Osteoblast (primary cell): ENCODE measurements at places on chromosomes 13 and 19.
A peak's percentile ranks its signal among the peaks of the same experiment; 100 is the strongest.

DNA sequence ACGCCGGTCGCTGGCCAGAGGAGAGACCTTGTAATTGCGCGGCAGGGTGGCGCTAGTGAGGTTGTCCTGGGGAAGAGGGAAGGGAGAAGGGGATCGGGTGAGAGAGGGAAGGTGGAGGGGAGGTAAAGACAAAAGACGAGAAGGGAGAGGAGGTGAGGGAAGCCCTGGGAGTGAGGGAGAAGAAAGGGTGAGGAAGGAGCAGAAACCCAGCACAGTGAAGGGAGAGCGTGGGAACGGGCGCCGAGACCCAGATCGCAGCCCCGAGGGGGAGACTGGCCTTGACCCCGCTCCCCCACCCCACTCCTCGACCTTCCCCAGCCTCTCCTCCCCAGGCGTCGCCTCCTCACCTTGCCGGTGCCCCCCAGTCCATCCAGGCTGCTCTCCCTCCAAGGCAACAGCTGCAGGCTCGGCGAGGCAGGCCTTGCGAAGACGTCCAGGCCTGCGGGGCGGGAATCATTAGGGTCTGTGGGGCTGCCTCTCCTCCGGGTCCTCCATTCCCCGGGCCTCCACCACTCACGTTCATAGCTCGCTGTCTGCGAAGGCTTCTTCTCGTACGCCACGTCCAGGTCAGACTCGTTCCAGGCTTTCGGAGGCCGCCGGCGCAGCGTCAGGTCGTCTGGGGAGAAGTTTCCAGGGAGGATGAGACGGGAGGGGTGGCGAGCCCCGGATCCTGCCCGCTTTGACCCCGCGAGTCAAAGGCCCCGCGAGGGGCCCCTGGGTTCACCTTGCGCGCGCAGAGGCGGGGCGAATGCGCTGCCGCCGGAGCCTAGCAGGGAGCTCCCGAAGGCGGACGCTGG lies 8.8 kb downstream of the PPP1R13L start:
- no peaks in the 10 kb centered on the region for H3K36me3 ChIP-seq
- H3K4me3 ChIP-seq: no peak overlapping the region
- H3K27ac ChIP-seq: no peak overlapping the region
- no peaks in the 10 kb centered on the region for H3K27me3 ChIP-seq
- H3K4me1 ChIP-seq: no peaks in the 10 kb centered on the region

GRCh38 chr13:62014299-62014698 lies 598.6 kb upstream of the PCDH20 start:
- no peaks in the 10 kb centered on the region for H3K4me1 ChIP-seq
- no peaks in the 10 kb centered on the region for H3K36me3 ChIP-seq
- DNase-seq: no peak
- H3K27me3 ChIP-seq: no peaks in the 10 kb centered on the region
- no peak overlapping the region for H3K4me3 ChIP-seq

GRCh38 chr19:33390101-33390907 lies 16.8 kb downstream of the CEBPG start:
- H3K27ac ChIP-seq: no peak overlapping the region
- DNase-seq: peak; percentile 86
- H3K4me3 ChIP-seq: no peak overlapping the region
- H3K27me3 ChIP-seq: no peaks in the 10 kb centered on the region
- H3K4me1 ChIP-seq: peaks cover 22% of the 10 kb centered on the region

- no peaks in the 10 kb centered on the region for H3K4me1 ChIP-seq
- DNase-seq: peak; percentile 35
- H3K4me3 ChIP-seq: no peak overlapping the region
- peaks cover 29% of the 10 kb centered on the region for H3K36me3 ChIP-seq
- no peaks in the 10 kb centered on the region for H3K27me3 ChIP-seq
Measured at GRCh38 chr19:29700498-29700897, 14.6 kb downstream of the C19orf12 start.

DNA sequence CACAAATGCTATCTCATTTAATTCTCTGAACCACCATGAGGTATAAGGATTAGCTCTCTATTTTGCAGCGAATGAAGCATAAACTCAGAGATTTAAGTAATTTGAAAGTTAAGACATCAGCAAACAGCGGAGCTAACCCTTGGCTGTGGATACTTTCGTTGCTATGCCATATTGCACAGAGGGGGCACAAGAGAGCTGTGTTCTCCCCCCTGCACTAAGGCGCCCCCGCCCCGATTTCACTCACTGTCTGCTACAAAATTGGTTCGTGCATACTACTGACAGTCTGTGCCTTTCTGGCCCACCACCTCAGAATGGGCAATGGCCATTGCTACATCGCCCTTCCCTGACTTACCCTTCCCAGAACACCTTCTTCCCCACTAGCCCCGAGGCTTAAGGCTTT lies 105.7 kb upstream of the OBI1 start:
- no peaks in the 10 kb centered on the region for H3K27me3 ChIP-seq
- no peak for DNase-seq
- H3K27ac ChIP-seq: no peak overlapping the region
- no peaks in the 10 kb centered on the region for H3K4me1 ChIP-seq

DNA sequence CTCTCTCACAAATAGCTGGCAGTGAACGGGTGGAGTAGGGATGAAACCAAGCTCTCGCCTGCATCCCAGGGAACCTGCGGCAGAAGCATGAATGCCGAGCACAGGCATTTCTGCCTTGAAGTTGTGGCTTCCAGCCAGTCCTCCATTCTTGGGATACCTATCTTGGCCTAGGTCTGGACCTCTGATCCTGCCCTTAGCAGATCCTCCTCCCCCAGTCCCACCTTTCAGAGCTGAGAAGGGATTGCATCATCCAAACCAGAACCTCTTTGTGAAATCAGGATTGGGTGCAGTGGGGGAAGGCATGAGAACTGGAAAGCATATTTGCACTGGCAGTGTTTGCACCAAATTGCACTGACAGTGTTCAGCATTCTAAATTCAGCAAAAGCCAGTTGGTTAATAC lies 5.8 kb downstream of the ZNF780A start:
- DNase-seq: no peak
- no peak overlapping the region for H3K4me3 ChIP-seq
- no peak overlapping the region for H3K27ac ChIP-seq
- H3K27me3 ChIP-seq: no peaks in the 10 kb centered on the region
